Activated T-helper 17 cell treated with anti-CD3 and anti-CD28 coated beads, Interleukin-2, amount 50 U/mL, for 72 hours (primary cell): ENCODE measurements at places on chromosomes 1 and 21. TPM values are rescaled to one million over a fixed set of nuclear protein-coding genes. Genes with fewer than 3 reads are reported as not detected.

Gene WDR64
- total RNA-seq = not detected

Gene MRPL37
- total RNA-seq = 164 TPM

Gene DDAH1
- 0.74 TPM for total RNA-seq

Gene MXRA8
- total RNA-seq = 0.56 TPM

Gene TFF1
- total RNA-seq = not detected

Gene MROH7
- total RNA-seq = 0.09 TPM

Gene PPFIA4
- total RNA-seq = 244 TPM

Gene SYT14
- not detected for total RNA-seq

Gene TEX38
- not detected for total RNA-seq

Gene PTGFR
- total RNA-seq = not detected

Gene SOAT1
- total RNA-seq = 25.2 TPM

Gene BEND5
- 0.35 TPM for total RNA-seq

Gene DPM3
- 40.6 TPM for total RNA-seq

Gene ERVH48-1
- 0.13 TPM for total RNA-seq

Gene LRRC8B
- 45.8 TPM for total RNA-seq

Gene HHIPL2
- total RNA-seq = 0.56 TPM

Gene KISS1
- total RNA-seq = not detected

Gene OR2AK2
- 0.26 TPM for total RNA-seq

Gene SETD4
- 12.0 TPM for total RNA-seq

Gene TNFRSF8
- total RNA-seq = 216 TPM

Gene GCSAML
- total RNA-seq = not detected

Gene MAP3K21
- total RNA-seq = 7.3 TPM

Gene CD52
- total RNA-seq = 542 TPM

Gene GJA5
- not detected for total RNA-seq

Gene BARHL2
- not detected for total RNA-seq

Gene CYB5RL
- total RNA-seq = 11.9 TPM

Gene TLR5
- not detected for total RNA-seq

Gene CYP4A22
- total RNA-seq = not detected

Gene USH2A
- total RNA-seq = not detected

Gene PDZK1
- 0.82 TPM for total RNA-seq

Gene SELENBP1
- not detected for total RNA-seq

Gene TNN
- total RNA-seq = not detected

Gene APCS
- not detected for total RNA-seq

Gene TIAM1
- 63.4 TPM for total RNA-seq

Gene S1PR1
- total RNA-seq = 170 TPM

Gene LCE7A
- not detected for total RNA-seq

Gene CASQ1
- not detected for total RNA-seq

Gene PKP1
- not detected for total RNA-seq

Gene AMY2B
- total RNA-seq = 6.3 TPM

Gene RAD54L
- total RNA-seq = 50.8 TPM

Gene ARHGEF2
- 108 TPM for total RNA-seq

Gene PER3
- total RNA-seq = 3.1 TPM

Gene LRRC8C
- 27.7 TPM for total RNA-seq

Gene PLPPR4
- not detected for total RNA-seq

Gene HNRNPU
- 336 TPM for total RNA-seq

Gene PADI4
- total RNA-seq = 0.19 TPM

Gene CAMK2N1
- 0.53 TPM for total RNA-seq

Gene TRIM67
- total RNA-seq = not detected

Gene FCAMR
- total RNA-seq = not detected

Gene RXFP4
- total RNA-seq = not detected

Gene GBP1
- 83.7 TPM for total RNA-seq

Gene APOBEC4
- not detected for total RNA-seq

Gene EPHA10
- 1.4 TPM for total RNA-seq

Gene IL23R
- 20.1 TPM for total RNA-seq

Gene MPL
- total RNA-seq = not detected

Gene AMY1A
- total RNA-seq = not detected

Gene TDRD5
- not detected for total RNA-seq

Gene COL6A2
- 10.1 TPM for total RNA-seq

Gene GJA9
- total RNA-seq = not detected
